ENCODE measurements at places on chromosomes 5 and 9.

DNA sequence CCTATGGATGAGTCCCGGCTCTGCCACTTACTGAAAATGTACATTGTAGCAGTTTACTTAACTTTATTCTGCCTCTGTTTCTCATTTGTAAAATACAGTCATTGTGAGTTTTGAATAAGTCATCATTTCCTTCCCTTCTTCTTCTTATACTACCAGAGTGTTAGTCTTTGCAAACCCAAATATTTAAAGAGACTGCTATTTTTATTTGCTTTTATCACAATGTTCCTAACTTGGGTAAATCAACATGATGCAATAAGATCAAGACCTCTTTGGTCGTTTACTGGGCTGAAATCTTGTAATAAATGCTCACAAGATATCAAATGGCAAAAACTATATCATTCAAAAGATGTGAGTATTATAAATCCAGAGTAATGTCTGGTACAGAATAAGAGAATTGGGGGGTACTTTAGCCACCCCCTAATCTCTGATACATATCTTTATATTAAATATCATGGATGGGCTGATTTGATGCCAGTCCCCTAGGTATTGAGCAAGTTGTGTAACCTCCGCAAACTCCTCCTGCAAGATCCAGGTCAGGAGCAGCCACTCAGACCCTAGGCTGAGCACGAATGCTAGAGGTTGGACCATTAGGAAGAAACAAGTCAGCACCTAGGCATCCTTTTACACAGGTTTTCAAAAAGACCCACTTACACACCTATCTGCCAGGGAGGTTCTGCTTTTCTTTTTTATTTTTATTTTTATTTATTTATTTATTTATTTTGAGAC lies 13.3 kb upstream of the GLDC start:
- DNase-seq = no peak

- peak; percentile 0 for DNase-seq
Observed at GRCh38 chr5:124056991-124057723, 545.2 kb downstream of the CSNK1G3 start.

- no peak for DNase-seq
Observed at GRCh38 chr5:65647941-65648340, 23.1 kb downstream of the SHLD3 start.

- peak; percentile 36 for DNase-seq
Observed at GRCh38 chr5:154945695-154946301, 4.9 kb downstream of the MRPL22 start.

DNA sequence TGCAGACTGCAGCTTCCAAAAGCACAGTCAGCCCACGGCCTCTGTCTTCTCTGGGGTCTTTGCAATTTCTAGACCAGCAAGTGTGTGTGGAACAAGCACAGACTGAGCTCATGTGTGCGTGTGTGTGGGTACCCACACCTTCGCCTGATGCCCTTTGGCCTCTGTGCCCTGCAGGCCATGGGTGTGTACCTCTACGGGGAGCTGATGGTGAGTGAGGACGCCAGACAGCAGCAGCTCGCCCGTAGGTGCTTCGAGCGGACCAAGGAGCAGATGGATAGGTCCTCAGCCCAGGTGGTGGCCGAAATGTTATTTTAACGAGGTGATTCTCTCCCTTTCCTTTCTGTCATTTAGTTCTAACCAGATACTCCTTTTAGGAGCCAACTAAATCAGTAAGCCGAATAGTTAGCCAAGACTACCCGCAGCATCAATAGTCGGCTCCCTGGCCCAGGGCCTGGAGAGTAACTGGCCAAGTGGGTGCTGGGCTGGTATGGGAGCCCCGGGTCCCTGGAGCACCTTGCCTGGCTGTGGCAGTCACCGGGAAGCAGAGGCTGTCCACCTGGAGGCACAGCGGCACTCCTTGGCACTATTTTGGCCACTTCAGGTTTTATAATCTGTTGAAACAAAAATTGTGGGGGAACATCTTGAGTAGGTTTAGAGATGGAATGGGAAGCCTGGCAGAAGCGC lies 235.0 kb downstream of the FANCC start:
- DNase-seq = no peak

Measured in CD4-positive, alpha-beta T cell treated with Interleukin-2 at 100 ng/mL for 4 hours (primary cell).